ENCODE measurements at places on chromosomes 3 and 15. TPM values are rescaled to one million over a fixed set of nuclear protein-coding genes. Genes with fewer than 3 reads are reported as not detected.

The WDR82 gene
- total RNA-seq = 44.7 TPM

The MESD gene
- 39.4 TPM for total RNA-seq

The THBS1 gene
- 34.1 TPM for total RNA-seq

The PLIN1 gene
- total RNA-seq = 0.07 TPM

The REC114 gene
- not detected for total RNA-seq

The MAP6D1 gene
- total RNA-seq = 5.7 TPM

The FAIM gene
- 24.1 TPM for total RNA-seq

The KIF15 gene
- total RNA-seq = 12.3 TPM

The DNASE1L3 gene
- not detected for total RNA-seq

The MESP2 gene
- total RNA-seq = 0.62 TPM

The CPNE9 gene
- 0.10 TPM for total RNA-seq

The GAP43 gene
- not detected for total RNA-seq

The TPRG1 gene
- total RNA-seq = 0.38 TPM

The DAZL gene
- not detected for total RNA-seq

The CFAP100 gene
- total RNA-seq = not detected

The PTH1R gene
- total RNA-seq = 0.51 TPM

The CASR gene
- not detected for total RNA-seq

The TRIM71 gene
- not detected for total RNA-seq

The FBXO40 gene
- not detected for total RNA-seq

The TMEM266 gene
- total RNA-seq = not detected

The NMNAT3 gene
- 2.4 TPM for total RNA-seq

The RTP1 gene
- total RNA-seq = not detected

The PSMA4 gene
- 408 TPM for total RNA-seq

The CCR8 gene
- not detected for total RNA-seq

The SLC28A2 gene
- not detected for total RNA-seq

The CTXND1 gene
- 0.02 TPM for total RNA-seq

The BMF gene
- total RNA-seq = 2.1 TPM

The CILP gene
- total RNA-seq = 0.04 TPM

The PRRT3 gene
- 1.7 TPM for total RNA-seq

The KLF15 gene
- total RNA-seq = not detected
